ENCODE measurements at places on chromosomes 4 and X. TPM values are rescaled to one million over a fixed set of nuclear protein-coding genes. Genes with fewer than 3 reads are reported as not detected.

Gene IL2
- 101 TPM for total RNA-seq

Gene RPA4
- 0.74 TPM for total RNA-seq

Gene NLGN3
- 0.94 TPM for total RNA-seq

- no peak overlapping the region for H3K27ac ChIP-seq
- no peak overlapping the region for H3K4me3 ChIP-seq
- no peaks in the 10 kb centered on the region for H3K36me3 ChIP-seq
- peaks cover 9% of the 10 kb centered on the region for H3K27me3 ChIP-seq
- no peak for DNase-seq
These were observed 8.3 kb downstream of the NDP start for GRCh38 chrX:43964936-43965335.

DNA sequence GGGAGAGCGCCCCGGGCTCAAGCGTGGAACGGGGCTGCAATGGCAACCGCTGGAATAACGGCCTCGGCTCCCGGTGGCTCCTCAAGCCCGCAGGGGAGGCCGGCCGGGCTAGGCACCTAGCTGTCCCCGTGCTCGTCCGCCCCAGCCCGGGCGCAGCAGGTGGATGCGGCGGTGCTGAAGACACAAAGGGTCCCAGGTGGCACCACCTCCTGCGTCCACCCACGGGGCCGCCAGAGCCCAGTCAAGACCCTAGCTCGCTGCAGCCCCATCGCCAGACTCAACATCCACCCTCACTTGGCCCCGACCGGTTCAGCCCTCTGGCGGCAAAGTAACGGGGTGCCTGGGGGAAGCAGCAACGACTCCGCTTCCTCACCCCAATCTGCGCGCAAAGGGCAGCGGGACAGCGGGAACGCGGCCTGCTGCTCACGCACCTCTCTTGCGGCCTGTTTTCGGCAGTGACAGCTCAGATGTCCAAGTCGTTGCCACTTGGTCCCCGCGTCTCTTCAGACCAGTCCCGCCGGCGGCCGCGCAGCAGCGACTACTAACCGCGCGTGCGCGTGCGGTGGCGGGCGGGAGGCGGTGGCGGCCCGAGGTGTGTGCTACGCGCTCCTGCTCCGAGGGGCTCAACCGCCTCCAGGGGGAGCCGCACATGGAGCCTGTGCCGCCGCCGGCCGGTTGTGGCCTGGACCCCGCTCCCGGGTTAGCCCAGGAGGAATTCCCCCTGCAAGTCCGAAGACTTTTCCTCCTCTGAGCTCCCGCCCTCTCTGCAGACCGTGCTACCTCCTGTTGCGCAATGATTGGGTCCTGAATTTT is at the start of gene CLGN:
CLGN (minus strand) TSS at position 543 of the 813 bp plus-strand sequence. CDS start 14,570 bp downstream, outside the sequence.
- peak; percentile 49 for DNase-seq
- no peak within 1 kb of the TSS for H3K27ac ChIP-seq
- H3K27me3 ChIP-seq = peaks cover 60% of the 10 kb centered on the region
- peaks cover 11% of the 10 kb centered on the region for H3K4me1 ChIP-seq

DNA sequence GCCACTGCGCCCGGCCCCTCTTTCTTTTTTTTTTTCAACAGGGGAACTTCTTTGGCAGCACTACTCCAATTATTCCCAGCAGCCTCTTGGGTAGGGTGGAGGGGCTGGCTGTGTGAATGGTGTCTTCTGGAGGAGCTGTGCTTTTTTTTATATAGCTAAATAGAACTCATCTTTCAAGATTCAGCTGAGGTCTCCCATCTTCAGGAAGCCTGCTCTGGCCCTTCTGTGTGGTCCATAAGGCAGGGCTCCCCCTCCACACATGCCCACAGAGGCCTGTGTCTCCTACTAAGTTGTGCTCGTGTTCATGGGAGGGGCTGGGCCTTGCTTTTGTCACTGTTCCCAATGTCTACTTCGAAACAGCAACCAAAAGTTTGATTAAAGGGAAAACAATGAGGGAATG is 116.8 kb downstream of the AFAP1 start:
- H3K4me3 ChIP-seq = no peak overlapping the region
- peaks cover 17% of the 10 kb centered on the region for H3K4me1 ChIP-seq
- no peak for DNase-seq
- H3K27ac ChIP-seq = no peak overlapping the region
- H3K27me3 ChIP-seq = no peaks in the 10 kb centered on the region

DNA sequence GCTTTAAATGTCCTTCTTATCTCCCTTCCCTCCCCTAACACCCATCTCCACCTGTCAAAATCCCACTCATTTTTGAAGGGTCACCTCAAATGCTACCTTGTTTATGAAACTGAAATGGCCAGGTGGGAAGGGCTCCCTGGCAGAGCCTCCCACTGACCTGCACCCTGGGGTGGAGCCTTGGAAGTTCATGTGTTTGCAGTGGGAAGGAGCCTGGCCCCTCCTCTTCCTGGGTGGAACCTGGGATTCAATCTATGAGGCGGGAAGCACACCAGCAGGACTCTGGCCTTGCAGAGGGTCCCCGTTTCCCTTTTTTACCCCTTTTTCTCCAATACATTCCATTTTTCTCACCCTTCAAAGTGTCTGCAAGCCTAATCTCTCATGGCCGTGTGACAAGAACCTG is 197.4 kb downstream of the ENOX2 start:
- no peaks in the 10 kb centered on the region for H3K4me1 ChIP-seq
- no peak for DNase-seq
- H3K4me3 ChIP-seq = no peak overlapping the region
- no peaks in the 10 kb centered on the region for H3K36me3 ChIP-seq
- H3K27ac ChIP-seq = no peak overlapping the region

DNA sequence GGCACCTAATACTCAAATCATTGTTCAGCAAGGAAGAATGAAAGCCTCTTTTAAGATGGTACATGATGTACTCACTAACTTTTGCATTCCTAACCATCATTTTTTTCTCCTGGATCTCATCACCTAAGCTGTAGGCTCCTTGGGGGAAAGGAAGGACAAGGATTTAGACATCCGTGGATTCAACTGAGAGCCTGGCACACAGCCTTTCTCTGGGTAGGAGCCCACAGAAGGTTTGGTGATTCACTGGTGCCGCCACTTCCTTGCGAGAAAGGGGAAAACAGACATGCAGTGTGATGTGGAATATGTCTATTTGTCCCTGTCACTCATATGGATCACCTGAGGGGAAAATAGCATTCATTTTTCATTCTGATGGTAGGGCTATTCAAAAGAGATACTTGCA is 147.3 kb downstream of the PCDH7 start:
- H3K27me3 ChIP-seq = no peaks in the 10 kb centered on the region
- no peak overlapping the region for H3K4me3 ChIP-seq
- H3K36me3 ChIP-seq = no peaks in the 10 kb centered on the region
- no peak overlapping the region for H3K27ac ChIP-seq
- DNase-seq = no peak
- H3K4me1 ChIP-seq = no peaks in the 10 kb centered on the region

- H3K4me1 ChIP-seq = peaks cover 22% of the 10 kb centered on the region
- H3K27me3 ChIP-seq = no peaks in the 10 kb centered on the region
- no peak overlapping the region for H3K27ac ChIP-seq
- no peak overlapping the region for H3K4me3 ChIP-seq
These were observed 73.1 kb upstream of the EPGN start for GRCh38 chr4:74235135-74235534.

DNA sequence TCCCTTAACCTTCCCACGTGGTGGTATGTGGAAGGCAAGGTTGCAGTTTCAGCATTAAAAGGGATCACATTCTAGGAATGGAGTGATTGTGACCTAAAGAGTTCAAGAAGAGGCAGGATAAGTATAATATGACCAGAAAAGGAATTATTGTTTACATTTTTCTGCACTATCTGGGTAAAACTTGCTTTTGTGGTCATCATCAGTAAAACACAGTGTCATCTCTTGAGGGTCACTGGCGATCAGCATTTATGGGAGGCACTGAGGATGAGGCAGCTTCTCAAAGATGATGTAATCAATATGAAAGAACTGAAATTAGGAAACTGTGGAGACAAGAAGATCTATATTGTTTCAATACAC is 88.7 kb downstream of the CFAP299 start:
- no peaks in the 10 kb centered on the region for H3K27me3 ChIP-seq
- no peak overlapping the region for H3K27ac ChIP-seq
- H3K36me3 ChIP-seq = no peaks in the 10 kb centered on the region
- H3K4me1 ChIP-seq = peaks cover 3% of the 10 kb centered on the region
- DNase-seq = no peak
- H3K4me3 ChIP-seq = no peak overlapping the region

GRCh38 chr4:11072463-11072862 is 356.2 kb downstream of the HS3ST1 start:
- no peaks in the 10 kb centered on the region for H3K36me3 ChIP-seq
- H3K4me1 ChIP-seq = no peaks in the 10 kb centered on the region
- H3K27me3 ChIP-seq = no peaks in the 10 kb centered on the region
- no peak for DNase-seq

DNA sequence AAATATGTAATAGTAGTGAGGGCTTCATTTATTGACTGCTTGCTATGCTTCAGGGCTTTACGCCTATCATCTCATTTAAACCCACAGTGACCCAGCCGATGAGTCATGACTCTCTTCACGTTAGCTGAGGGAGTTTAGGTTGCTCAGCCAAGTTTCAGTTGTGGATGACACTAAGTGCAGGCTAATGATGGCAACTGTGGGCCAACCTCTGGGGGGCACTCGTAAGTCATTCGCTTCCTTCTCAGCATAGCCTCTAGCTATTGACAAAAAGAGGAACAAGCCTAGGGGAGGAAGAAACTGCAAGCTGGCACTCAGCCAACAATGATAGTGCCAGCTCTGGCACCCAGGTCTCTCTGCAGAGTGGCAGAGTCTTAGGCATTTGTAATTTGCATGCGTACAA is 325.0 kb downstream of the ARHGAP10 start:
- no peaks in the 10 kb centered on the region for H3K36me3 ChIP-seq
- H3K4me3 ChIP-seq = no peak overlapping the region
- DNase-seq = peak; percentile 41
- H3K27ac ChIP-seq = no peak overlapping the region
